ENCODE measurements at places on chromosomes 5 and 9.
A peak's percentile ranks its signal among the peaks of the same experiment; 100 is the strongest.

- no peak for DNase-seq
Measured at GRCh38 chr5:126098330-126099017, 324.7 kb upstream of the GRAMD2B start.

- no peak for DNase-seq
Measured at GRCh38 chr5:115578657-115579056, 23.6 kb downstream of the TICAM2 start.

DNA sequence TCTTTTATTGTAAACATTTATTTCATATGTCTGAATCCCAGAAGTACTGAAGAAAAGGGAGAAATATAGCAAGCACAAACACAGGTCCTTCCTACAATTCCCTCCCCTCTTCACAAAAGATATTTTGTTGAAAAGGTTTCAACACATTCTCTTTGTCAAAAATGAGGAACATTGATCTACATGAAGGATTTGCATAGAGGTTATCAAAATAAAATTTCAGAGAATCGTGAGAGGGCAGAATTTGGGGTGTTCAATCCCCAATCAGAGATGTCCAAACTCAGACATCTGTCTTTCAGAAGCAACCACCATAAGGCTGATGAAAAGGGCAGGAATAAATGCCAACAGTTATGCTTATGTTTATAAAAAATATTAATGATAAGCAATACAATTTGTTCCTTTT, 69.2 kb downstream of the MARCHF3 start:
- no peak for DNase-seq

- DNase-seq: no peak
Measured at GRCh38 chr5:120538644-120539043, 74.5 kb downstream of the PRR16 start.

- peak; percentile 55 for DNase-seq
Measured at GRCh38 chr9:123335193-123335985, 20.6 kb upstream of the CRB2 start.

- no peak for DNase-seq
Measured at GRCh38 chr9:31536471-31536870, 848.0 kb upstream of the ACO1 start.

- no peak for DNase-seq
Measured at GRCh38 chr9:98006127-98006796, 23.1 kb downstream of the ANP32B start.

DNA sequence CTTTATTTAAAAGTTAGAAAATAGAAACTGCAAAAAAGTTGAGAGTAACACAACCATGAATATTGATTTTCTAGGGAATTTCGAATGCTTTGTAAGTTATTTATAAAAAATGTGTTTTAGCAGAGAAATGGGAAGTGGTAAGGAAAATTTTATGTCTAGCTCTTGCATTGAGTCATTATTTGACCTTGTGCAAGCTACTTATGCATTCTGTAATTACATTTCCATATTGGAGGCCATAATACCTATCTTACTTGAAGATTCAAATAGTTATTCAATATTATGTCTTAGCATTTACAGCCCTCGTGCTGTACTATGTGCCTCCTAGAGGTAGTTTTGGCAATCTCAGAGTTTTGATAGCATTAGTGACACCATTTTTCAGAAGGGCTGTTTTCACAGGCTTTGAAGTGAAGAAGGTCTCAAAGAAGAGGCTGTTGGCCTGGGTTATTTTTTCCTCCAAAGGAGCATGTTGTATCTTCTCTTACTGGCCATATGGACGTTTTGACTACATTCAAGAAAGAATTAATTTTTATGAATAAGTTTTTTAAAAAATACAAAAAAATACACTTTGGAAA, 7.4 kb upstream of the DAP start:
- DNase-seq: no peak

DNA sequence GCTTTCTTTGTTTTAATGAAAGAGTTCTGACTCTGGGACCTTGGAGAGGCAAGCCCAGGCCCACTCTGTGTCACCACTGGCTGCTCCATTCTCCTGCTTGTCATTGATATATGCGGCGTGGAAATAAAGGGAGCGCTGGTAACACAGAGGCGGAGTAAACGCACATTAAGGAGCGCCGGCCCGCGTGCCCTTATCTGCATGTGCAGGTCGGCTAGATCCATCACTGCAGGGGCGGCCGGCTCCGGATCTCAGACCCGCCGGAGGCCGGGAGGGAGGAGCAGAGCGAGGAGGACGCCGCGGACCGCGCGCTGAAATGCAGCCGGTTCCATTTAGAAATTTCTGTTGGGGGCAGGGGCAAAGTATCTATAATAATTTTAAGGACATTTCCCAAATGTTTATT, 70.8 kb downstream of the MRPL36 start:
- DNase-seq: no peak

- DNase-seq: no peak
Measured at GRCh38 chr5:44089424-44090144, 299.6 kb downstream of the FGF10 start.

DNA sequence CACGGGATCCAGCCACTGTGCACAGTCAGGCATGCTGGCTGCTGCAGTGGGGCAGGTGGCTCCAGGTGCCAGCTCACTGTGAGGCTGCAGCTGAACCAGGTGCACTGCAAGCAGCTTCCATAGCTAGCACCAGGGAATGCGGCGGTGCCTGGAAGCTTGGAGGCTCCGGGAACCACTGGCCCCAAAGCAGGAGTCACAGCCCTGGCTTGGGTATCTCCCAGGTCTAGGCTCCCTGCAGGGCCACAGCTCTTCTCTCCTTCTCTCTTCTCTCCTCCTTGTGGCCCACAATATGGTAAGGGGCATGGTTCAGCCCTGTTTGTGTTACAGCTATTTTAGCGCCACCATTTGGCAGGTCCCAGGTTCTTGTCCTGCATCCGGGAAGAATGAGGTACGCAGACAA, 6.7 kb upstream of the MTMR12 start:
- DNase-seq: no peak

- DNase-seq: no peak
Measured at GRCh38 chr5:92527311-92528078, 1053.5 kb downstream of the NR2F1-AS1 start.

DNA sequence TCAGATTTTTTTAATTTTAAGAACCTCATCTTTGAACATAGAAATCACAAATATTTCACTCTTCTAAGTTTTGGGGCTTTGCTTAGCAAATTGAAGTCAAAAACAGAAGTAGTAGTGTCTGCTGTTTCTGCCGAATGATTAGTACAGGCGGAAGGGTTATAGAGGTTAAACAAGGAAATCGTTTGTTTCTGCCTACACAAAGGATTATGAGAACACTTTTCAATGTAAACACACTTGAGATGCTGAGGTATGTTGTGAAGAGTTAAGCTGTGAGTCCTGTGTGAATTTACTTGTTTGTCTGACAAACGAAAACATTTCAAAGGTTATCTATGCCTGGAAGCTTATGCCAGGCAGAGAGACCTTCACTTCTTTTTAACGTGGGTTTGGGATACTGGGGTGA, 224.8 kb downstream of the CETN3 start:
- no peak for DNase-seq

GRCh38 chr5:119470851-119471451, 18.7 kb downstream of the HSD17B4 start:
- DNase-seq: no peak

DNA sequence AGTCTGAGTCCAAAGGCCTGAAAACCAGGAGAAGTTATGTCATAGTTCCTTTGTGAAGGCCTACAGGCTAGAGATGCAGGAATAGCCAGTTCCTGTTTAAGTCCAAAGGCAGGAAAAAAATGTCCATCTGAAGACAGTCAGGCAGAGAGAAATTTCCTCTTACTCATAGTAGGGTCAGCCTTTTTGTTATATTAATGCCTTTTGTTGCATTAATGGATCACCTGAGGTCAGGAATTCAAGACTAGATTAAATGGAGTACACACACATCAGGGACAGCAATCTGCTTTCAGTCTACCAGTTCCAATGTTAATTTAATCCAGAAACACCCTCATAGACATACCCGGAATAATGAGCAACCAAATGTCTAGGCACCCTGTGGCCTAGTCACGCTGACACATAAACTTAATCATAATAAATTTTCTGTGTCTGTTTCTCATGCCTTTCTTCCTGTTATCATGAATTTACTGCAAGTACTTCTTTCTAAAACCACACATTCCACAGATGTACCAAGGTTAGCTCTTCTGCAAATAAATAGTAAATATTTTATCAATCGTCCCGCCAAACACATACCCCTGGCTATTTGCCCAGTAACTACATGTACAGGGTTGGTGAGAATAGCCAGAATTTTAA, 703.9 kb downstream of the EFNA5 start:
- DNase-seq: no peak

- DNase-seq: no peak
Measured at GRCh38 chr5:122426301-122426700, 114.3 kb downstream of the SNCAIP start.

DNA sequence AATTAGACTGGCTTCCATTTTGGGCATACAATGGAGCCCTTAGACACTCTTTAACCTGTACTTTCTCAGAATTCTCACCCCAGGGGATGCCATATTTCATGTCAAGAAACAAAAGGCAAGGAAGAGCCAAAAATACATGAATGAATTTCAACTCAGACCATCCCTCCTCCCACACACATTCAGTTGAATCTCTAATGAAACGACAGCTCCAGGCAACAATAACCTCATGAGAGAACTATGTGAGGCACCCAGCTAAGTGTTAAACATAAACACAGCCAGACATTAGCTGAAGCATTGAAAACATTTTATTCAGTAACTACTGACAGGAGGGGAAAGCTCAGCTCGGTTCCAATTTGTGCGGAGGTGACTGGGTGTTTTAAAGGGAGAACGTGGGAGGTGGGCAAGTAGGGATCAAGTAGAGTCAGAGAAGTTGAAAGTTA, 1359.1 kb upstream of the CDH9 start:
- DNase-seq: no peak

- DNase-seq: no peak
Measured at GRCh38 chr9:84471816-84472215, 131.3 kb upstream of the SLC28A3 start.

DNA sequence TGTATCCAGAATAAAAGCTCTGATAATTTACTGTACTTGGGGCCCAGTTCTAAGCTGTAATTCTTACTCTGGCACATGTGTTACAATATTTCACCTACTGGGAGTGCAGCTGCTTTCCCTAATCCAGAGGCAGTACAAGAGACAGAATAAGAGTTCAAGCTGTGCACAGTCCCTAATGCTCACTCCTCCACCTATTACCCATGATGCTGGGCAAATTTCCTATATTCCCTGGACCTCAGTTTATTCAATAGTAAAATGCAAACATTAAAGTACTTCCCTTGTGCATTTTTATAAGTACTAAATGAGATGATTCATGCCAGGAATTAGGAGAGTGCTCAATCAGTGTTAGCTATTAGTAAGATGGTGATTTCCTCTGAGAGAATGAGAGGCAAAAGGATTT, 28.0 kb upstream of the TAF11L2 start:
- no peak for DNase-seq

GRCh38 chr5:127875235-127876021, 172.2 kb downstream of the CCDC192 start:
- DNase-seq: peak; percentile 24

GRCh38 chr5:177353093-177353492, 1.6 kb upstream of the LMAN2 start:
- no peak for DNase-seq

- DNase-seq: no peak
Measured at GRCh38 chr5:17042041-17042440, 106.0 kb upstream of the MYO10 start.

GRCh38 chr5:150499437-150499956, 8.4 kb upstream of the NDST1 start:
- no peak for DNase-seq

DNA sequence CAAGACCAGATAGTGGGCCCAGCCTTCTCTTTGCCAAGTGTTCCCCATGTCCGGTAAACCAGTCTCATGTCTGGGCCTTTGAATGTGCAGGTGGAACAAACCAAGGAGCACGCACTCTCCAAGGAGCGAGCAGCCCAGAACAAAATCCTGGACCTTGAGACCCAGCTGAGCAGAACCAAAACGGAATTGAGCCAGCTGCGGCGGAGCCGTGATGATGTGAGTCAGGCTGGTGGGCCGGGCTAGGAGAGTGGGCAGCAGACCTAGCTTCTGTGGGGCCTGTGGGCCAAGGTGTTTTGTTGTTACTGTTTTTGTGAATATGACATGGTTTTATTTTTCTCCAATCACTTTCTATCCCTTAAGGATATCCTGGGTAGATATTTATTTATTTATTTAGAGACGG, 5.6 kb upstream of the GLE1 start:
- no peak for DNase-seq

DNA sequence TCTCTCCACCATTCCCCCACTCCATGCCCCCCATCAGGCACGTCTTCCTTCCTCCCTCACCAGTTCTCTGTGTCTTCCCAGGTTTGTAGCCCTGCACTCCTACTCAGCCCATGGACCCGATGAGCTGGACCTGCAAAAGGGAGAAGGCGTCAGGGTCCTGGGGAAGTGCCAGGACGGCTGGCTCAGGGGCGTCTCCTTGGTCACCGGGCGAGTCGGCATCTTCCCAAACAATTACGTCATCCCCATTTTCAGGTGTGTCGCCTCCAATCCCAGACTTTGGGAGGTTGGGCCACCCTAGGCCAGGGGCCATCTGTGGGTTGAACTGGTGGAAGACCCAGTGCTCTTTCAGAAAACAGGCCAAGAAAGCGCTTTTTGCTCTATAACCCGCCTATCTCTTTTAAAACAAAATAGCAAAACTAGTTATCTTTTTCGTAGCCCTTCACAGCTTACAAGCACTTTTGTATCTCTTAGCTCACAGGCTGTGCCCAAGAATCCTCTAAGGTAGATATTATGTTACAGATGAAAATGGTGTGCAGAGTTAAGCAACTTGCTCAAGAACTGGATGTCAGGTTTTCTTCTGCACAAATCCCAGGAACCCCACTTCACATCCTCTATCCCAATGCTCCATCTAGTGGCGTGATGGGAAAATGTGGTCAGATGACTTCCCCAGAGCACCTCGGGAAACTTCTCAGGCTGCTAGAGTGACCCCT, 56.2 kb downstream of the PLAC8L1 start:
- DNase-seq: peak; percentile 24

- no peak for DNase-seq
Measured at GRCh38 chr5:137372016-137372772, 126.9 kb downstream of the SPOCK1 start.

- no peak for DNase-seq
Measured at GRCh38 chr9:97698865-97699264, 1.7 kb upstream of the XPA start.

DNA sequence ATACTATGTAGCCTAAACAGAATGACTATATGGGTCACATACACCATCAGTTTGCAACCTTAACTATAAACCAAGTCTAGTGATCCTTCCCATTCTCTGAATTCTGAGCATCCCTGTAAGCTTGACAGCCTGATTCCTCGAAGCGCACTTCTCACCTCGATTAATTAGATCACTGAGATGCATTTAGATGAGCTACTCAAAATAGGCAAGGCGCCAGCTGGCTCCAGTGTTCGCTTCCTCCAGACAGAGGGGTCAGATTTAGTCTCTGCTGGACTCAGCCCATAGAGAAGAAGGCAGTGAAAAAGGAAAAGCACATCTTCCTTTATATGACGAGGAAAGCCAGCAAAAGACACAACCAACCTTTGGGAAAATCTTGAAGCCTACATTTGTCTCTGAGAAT, 371.5 kb downstream of the MLLT3 start:
- DNase-seq: no peak

DNA sequence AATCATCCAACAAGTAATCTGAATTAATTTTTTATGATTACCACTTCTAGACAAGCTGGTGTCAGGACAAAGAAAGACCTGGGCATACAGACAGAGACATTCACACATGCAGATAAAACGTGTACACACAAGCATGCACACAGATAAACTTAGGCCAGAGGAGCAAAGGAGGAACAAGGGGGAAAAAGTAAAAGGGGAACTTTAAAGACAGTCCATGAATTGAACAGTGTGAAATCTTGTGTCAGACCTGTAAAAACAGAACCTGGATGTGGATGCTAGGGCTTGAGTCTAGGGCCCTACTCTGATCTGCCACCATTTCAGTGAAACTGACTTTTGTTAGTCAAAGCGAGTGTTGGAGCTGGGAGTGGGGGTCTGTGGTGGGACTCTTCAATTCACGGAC, 11.2 kb upstream of the ZSWIM6 start:
- no peak for DNase-seq

All from occipital lobe (tissue), 3 donors.